DMS53 (cell line): ENCODE measurements at places on chromosomes 4 and X.

GRCh38 chr4:100548200-100548560 is 30.4 kb upstream of the EMCN start:
- DNase-seq: no peak

- peak; percentile 9 for DNase-seq
These were observed 244.6 kb upstream of the FTHL17 start for GRCh38 chrX:31316340-31316991.

GRCh38 chr4:148998719-148999118 is 556.5 kb upstream of the NR3C2 start:
- DNase-seq: peak; percentile 42

DNA sequence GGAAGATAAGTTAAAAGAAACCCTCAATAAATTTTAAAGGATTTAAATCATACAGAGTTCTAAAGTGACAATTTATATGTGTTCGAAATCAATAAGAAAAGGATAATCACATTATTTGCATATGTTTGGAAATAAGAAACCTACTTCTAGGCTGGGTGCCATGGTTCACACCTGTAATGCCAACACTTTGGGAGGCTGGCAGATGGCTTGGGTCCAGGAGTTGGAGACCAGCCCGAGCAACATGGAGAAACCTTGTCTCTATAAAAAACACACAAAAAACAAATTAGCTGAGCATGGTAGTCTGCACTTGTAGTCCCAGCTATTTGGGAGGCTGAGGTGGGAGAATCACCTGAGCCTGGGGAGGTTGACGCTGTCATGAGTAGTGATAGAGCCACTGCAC is 8.1 kb upstream of the SAP30 start:
- no peak for DNase-seq

- no peak for DNase-seq
These were observed at the start of gene ADRA2C for GRCh38 chr4:3766036-3766784. ADRA2C (plus strand) TSS chr4:3766385; CDS start chr4:3766607, 222 bp downstream.
